NCI-H1417 treated with DMSO at 0.1 percent for 48 hours (cell line): ENCODE measurements at places on chromosomes 7 and 10.

GRCh38 chr10:22486431-22486830, 141.1 kb downstream of the SPAG6 start:
- DNase-seq: no peak

DNA sequence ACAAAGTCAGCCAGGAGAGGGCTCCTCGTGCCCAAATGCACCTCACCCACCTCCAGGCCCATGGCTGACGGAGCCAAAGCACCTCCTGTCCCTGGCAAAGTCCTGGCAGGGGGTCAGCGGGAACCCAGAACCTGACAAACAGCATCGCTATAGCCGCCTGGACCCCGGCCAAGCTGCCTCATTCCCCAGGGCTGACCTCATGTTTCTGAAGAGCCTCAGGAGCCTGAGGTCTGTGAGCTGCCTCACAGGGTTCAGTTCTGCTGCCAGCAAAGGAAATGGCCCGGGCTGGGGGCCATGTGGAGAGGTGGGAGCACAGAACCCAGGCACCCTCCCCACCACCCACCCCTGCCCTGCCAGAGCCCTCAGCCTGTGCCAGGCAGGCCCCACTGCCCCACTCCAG, 4.2 kb upstream of the NANOS1 start:
- DNase-seq: no peak

- no peak for DNase-seq
These were observed 120.8 kb upstream of the SEC61G start for GRCh38 chr7:54879776-54880175.

- peak; percentile 1 for DNase-seq
These were observed 91.2 kb upstream of the MPP7 start for GRCh38 chr10:28393956-28394568.

GRCh38 chr10:43944381-43945093, 295.9 kb upstream of the ZNF32 start:
- DNase-seq: no peak

- no peak for DNase-seq
These were observed 165.9 kb upstream of the PPP1R3A start for GRCh38 chr7:114084472-114085312.

DNA sequence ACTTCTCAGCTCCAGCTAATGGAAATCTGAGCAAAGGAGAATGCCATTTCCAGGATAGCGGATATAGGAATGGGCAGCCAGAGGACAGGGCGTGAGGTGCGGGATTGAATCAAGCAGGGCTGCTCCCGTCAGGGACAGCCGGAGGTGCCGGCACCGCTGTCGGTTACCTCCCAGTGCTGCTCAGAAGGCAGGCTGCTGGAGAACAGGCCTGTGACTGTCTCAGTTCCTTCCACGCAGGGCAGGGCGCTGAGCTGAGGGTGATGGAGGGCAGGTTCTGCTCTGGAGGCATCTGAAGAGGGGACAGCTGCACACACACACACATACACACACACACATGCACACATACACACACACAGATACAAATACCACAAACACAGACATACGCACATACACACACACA, 111.1 kb downstream of the DOCK1 start:
- no peak for DNase-seq

DNA sequence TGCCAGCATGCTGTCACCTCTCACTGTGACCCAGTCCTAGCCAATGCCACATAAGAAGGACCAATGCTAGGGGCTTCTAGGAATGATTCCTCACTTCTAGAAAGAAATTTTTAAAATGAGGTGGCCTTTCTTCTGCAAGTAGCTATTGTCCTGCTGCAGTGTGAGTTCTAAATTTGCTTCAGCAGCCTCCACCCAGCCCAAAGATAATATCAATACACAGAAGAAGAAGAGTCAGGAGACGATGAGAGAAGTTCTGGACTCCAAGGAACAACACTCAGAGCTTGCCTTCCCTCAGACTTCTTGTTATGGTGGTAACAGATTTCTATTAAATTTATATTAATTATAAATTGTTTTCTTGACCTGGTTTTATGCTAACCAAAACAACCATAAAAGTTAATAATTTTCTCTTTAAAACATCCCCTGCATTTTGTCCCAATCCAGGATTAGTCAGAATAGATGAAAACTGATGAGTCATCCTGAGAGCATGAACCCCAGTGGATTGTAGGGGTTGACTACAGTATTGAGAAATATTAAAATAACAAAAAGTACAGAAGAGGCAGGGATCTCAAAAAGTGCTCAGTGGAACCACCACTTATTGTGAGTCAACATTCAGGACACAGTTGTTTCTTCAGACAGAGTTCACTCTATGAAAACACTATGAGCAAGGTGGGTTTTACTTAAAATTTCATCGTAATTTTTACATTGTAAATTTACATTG, 29.6 kb upstream of the AKR1C2 start:
- DNase-seq: no peak

DNA sequence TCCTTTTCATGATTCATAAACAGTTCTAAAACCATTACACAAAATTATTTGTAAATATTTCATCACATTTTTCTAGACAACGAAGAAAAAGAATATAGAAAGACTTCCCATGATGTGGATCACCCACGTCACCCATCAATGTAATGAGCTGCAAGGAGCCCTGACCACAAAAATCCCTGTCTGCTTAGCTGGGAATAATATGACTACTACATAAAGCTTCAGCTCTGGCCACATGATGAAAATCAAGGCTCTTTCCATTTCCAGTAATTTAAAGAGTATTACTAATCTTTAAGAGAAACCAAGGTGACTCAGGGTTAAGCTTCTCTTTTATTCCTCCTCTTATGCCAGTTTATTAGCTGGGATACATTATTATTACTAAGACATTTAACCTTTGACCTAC, 180.8 kb upstream of the CACNA2D1 start:
- no peak for DNase-seq

GRCh38 chr7:86968618-86969017, 90.8 kb downstream of the ELAPOR2 start:
- DNase-seq: no peak

DNA sequence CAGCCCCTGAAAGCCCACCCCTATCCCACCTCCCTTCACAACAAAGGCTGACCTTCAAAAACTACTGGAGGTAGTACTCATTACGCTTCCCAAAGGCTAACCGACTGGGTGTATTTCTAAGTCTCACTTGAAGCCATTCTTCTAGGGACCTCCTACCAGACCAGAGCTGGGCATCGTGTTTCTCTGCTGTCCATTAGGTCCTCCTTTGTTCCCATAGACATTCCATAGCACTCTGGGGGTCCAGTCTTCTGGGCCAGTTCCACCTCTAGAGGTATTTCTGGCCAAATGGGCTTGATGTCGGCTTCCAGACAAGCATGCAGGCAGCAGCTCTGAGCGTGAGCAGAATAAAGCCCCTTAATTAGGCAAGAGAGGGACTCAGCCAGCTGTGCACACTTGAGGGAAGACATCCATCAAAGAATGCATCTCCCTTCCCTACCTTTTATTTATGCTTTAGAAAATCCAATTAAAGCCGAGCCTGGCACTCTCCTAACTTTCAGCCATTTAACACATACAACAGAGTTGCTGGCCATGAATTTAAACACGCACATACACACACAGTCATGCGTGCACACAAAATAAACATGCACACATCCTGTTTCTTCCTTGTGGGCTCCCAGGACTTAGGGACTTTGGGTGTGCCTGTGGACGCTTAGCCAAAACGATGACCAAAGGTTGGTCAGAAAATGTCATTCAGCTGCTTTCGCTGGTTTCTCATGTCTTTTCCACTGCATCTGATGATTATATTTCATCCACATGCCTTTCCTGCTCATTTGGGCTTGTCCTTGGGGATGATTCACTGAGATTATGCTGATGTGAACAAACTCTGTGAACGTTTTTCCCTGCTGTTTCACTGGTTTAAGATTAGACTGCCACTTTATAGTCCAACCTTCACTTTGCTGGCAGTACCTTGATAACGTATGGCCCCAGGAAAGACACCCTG, 362.0 kb upstream of the NFE2L3 start:
- DNase-seq: no peak

- no peak for DNase-seq
These were observed 47.1 kb upstream of the PDCD4 start for GRCh38 chr10:110824660-110825059.
